ENCODE measurements at places on chromosomes 2 and 18. TPM values are rescaled to one million over a fixed set of nuclear protein-coding genes. Genes with fewer than 3 reads are reported as not detected.

The DAPL1 gene
- polyA plus RNA-seq, result not detected

The IL36G gene
- polyA plus RNA-seq, result not detected

The ZEB2 gene
- polyA plus RNA-seq, result 132 TPM

The ABCG8 gene
- polyA plus RNA-seq, result 0.10 TPM

The SPOPL gene
- polyA plus RNA-seq, result 12.0 TPM

The UBE2E3 gene
- 117 TPM for polyA plus RNA-seq

The CNRIP1 gene
- polyA plus RNA-seq, result 22.4 TPM

The CHRNG gene
- 167 TPM for polyA plus RNA-seq

The SOWAHC gene
- 6.5 TPM for polyA plus RNA-seq

The BOD1L2 gene
- polyA plus RNA-seq, result not detected

The PRKD3 gene
- polyA plus RNA-seq, result 25.9 TPM

- no peak for DNase-seq
Measured at GRCh38 chr2:174124181-174124580, 124.2 kb downstream of the OLA1 start.

GRCh38 chr2:233068762-233069418 is 8.7 kb downstream of the INPP5D start:
- DNase-seq, result no peak

DNA sequence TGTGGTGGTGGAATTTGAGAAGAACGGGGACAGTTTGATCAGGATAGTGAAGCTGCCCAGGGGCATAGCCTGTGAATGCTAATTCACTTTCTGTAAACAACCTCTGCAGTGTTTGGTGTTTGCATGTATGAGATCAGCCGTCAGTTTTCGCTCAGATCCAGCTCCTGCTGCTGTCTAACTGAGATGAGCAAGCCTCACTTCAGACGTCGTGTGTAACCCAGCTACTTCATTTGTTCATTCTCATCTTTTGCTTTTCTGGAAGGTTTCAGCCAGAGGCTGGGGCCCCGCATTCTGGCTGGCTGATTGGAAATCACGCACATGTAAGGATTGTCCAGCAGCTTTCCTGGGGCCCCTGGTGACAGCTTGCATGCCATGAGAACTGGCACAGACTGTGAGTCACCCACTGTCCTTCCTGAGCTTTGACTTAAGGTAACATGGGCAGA is 48.9 kb downstream of the LDLRAD4 start:
- DNase-seq, result no peak

DNA sequence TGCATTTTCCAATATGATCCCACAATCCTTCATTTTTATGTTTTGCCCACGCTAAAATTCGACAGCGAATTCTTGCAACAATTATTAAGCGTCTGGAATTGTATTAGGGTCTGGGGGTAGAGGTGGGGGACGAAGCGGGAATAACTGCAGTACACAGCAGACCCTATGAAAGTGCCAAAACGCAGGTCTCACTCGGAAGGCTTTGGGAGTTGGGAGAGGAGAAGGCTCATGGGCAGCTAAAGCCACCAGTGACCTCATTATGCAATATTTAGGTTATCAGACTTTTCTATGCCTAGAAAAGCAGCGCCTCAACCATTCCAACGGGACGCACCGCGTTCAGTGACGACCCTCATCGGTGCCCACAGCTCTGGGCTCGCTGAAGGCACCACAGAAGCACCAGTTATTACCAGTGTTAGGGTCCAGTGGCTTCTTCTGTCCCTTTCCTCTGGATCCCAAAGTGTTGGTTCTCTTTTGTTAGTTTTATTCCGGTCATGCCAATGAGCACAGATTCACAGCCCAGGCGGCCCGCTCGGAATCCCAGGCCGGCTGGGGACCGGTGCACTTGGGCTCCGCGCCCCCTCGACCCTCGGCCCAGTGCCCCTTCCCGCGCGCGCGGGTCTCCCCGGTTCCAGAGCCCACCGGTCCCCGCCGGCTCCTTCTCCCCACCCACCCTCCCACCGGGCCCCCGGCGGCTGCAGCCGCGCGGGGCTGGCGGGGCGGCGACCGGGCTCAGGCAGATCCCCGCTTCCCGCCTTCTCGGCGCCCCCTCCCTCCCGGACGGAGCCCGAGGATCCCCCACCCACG is 737 bp upstream of the MAPK4 start:
- DNase-seq, result no peak

DNA sequence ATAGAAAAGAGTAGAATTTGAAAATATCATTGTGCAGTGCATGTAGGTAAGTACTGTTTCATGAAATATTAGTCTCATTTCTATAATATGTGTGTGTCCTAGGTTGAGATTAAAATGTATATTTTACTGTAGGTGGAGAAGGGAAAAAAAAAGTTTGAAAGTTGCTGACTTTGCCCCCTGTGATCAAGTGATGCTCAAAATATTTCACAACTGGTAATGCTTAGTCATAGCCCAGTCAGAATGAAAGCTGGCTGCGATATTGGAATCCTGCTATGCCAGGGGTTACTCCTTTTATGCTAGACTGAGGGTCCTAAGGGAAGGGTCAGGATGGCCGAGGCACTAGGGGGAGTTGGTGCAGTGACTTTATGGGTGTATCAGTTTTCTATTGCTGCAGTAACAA is 19.5 kb upstream of the CFAP36 start:
- no peak for DNase-seq

- DNase-seq, result peak; percentile 11
Measured at GRCh38 chr2:16105669-16106281, 165.4 kb downstream of the MYCN start.

GRCh38 chr2:145404690-145405089 is 884.8 kb upstream of the ZEB2 start:
- DNase-seq, result no peak

- DNase-seq, result no peak
Measured at GRCh38 chr2:136114382-136114781, 3.6 kb downstream of the CXCR4 start.

- no peak for DNase-seq
Measured at GRCh38 chr2:237051861-237052260, 33.8 kb upstream of the COPS8 start.

GRCh38 chr2:73091164-73091563 is 19.7 kb upstream of the SFXN5 start:
- DNase-seq, result no peak

DNA sequence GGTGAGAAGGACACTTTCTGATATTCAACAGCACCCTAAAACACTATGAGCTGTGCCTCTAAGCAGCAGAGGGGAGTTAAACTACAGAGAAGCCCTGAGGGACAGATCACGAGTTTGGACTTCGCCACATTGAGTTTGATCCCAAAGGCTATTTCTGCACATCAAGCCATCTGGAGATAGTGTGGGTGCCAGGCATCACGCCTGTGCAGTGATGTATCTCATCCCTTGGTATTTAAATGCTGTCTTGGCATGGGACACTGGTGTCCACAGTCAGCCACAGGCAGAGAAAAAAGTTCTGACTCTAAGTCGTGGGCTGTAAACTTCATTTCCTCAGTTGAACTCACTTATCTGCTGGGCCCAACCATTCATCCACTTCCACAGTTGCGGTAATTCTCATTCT is 742.3 kb upstream of the CELF4 start:
- DNase-seq, result no peak

GRCh38 chr2:230865307-230865765 is 594 bp downstream of the ITM2C start:
- no peak for DNase-seq

DNA sequence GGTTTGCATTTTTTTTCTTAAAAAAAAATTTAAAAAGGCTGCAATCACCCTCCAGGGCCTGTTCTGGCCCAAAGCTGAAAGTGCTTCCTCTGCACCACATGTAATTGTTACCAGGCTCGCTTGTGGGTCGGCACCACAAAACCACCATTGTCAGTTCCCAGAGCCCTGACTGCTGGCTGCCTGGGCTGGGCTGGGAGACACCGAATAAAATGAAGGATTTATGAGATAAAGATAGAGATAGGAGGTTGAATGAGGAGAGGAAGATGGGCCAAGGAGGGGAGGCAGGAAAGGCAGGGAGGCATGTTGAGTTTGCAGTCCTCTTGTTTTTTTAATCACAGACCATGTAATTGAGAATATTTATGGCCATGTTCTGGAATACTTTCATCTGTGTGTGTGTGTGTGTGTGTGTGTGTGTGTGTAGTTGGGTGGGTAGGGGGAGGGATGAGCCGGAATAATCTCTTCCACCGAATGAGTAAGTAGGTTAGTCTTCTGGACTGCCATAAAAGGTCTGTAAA is 14.7 kb downstream of the NRP2 start:
- DNase-seq, result no peak

- DNase-seq, result no peak
Measured at GRCh38 chr2:25187729-25188350, 19.5 kb upstream of the POMC start.

DNA sequence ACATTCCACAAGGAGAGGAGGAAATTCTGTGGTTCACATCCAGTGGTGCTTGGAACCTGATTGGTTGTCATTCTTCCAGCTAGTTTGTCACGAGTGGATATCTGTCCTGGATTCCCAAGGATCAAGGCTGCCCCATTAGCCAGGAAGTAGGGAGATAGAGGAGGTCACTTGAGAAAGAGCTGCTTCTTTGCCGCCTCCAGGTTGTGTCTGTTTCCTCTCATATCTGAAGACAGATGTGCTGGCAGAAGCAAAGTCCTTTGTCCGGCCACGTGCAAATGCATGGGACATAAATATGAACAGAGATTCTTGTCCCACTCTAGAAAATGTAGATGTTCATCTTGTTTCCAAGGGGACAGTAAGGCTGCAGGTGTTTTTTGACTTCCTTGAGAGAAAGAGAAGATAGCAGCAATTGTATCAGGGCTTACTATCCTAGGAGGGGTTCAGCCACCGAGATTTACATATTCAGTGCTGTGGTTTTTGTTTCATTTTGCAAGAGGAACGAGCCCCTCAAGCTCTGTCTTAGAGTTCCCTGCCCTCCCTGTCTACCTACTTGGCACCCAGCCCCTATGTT is 174.4 kb downstream of the RPIA start:
- no peak for DNase-seq

DNA sequence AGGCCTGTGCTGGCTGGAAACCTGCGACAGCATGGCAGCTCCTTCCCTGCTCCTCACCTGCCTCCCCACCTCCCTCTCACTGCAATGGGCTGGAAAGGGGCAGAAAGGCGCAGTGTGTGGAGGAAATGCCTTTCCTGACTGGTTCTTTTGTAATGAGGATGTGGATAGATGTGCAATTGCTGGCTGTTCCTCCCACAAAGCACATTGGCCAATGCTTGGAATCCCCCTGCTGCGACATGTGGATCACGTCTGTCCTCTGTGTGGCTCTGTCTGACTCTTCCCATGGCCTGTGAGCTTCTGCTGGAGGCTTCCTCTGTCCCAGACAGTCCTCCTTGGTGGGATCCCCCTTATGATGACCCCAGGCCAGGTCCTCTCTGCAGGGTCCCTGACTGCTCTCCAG is 172.5 kb downstream of the NCK2 start:
- no peak for DNase-seq

- no peak for DNase-seq
Measured at GRCh38 chr2:101893681-101894381, 97.9 kb upstream of the IL1R2 start.

DNA sequence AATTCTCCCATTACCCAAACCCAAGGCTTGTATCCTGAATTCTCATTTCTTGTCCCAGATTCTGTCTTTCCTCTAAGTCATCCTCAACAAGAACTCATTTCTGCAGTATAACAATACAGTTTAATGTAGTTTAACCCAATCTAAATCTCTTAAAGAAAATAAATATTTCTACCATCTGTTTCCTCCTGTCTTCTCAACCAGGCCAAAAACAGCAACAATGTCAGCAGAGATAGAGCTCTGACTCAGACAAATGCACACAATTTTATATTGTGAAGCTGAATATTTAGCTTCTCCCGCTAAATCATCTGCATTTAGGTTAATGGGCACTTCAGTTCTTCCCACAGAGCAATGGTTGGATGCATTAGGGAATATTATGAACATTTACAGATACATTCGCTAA is 35.7 kb upstream of the KYNU start:
- DNase-seq, result no peak

DNA sequence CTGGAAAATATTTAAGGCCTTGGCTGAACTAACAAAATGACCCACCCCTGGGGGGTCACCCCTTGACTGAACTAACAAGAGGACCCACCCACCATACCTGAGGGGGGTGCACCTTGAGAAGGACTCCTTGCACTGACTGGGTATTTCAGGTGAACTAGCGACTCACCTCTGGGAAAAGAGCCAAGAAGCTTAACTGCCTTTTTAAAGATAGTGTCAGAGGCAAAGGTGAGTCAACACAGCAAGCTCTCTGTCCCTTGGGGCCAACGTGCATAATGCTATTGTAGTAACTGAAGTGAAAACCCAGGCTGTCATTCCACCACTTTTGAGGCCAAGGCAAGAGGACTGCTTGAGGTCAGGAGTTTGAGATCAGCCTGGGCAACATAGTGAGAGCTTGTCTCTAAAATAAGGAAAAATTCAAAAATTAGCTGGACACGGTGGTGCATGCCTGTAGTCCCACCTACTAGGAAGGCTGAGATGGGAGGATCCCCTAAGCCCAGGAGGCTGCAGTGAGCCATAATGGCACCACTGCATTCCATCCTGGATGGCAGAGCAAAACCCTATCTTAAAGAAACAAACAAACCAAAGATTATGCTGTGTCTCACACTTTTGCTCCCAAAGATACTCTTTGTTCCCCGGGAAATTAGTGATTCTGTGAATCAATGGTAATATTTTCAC is 36.4 kb upstream of the ZCCHC2 start:
- DNase-seq, result no peak

DNA sequence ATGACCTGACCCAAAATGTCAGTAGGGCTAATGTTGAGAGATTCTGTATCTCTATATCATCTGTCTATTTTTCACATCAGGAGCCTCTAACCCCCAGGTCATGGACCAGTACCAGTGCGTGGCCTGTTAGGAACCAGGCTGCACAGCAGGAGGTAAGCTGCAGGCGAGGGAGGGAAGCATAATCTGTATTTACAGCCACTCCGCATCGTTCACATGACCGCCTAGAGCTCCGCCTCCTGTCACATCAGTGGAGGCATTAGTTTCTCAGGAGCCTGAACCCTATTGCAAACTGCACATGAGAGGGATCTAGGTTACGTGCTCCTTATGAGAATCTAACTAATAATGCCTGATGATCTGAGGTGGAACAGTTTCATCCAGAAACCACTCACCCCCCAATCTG is 180.6 kb downstream of the RDH14 start:
- no peak for DNase-seq

DNA sequence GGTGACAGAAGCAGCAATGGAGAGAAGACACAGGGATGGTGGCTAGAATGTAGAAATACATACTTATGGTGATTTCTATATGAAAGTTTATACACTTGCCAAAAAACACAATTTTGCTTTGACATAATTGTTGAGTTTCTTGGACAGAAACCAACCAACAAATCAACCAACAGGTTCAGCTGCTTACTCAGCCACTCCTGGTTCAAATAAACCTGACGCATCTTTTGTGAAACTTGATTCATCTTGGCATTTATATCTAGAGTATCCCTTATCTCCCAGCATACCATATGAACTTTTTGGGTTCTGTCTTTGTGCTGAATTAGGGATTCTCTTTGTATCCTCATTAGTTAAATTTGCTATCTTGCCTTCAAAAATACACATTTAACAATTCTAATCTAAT is 54.1 kb upstream of the ERBB4 start:
- DNase-seq, result no peak
